ENCODE measurements at places on chromosomes 1 and 21.

- no peak for DNase-seq
Measured at GRCh38 chr1:83756984-83757717, 241.8 kb downstream of the TTLL7 start.

GRCh38 chr1:183804387-183804786 is 533 bp upstream of the RGL1 start:
- no peak for DNase-seq

DNA sequence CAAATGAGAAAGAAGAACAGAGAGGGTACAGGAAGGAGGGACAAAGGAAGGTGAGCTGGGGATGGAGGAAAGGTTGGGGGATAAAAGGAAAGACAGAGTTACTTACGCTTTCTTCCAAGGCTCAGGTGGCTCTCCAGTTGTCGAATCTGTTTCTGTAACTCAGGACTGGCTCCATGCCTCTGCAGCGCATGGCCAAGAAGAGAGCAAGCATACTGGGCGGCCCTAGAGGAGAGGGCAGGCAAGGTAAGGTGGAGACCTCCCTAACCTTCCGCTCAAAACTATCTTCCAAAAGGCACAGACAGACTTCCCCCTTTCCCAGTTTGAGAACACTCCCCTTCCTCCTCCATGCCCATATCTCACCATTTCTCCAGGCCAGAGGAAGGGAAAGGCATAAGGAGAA is 922 bp downstream of the PEX11B start:
- no peak for DNase-seq

DNA sequence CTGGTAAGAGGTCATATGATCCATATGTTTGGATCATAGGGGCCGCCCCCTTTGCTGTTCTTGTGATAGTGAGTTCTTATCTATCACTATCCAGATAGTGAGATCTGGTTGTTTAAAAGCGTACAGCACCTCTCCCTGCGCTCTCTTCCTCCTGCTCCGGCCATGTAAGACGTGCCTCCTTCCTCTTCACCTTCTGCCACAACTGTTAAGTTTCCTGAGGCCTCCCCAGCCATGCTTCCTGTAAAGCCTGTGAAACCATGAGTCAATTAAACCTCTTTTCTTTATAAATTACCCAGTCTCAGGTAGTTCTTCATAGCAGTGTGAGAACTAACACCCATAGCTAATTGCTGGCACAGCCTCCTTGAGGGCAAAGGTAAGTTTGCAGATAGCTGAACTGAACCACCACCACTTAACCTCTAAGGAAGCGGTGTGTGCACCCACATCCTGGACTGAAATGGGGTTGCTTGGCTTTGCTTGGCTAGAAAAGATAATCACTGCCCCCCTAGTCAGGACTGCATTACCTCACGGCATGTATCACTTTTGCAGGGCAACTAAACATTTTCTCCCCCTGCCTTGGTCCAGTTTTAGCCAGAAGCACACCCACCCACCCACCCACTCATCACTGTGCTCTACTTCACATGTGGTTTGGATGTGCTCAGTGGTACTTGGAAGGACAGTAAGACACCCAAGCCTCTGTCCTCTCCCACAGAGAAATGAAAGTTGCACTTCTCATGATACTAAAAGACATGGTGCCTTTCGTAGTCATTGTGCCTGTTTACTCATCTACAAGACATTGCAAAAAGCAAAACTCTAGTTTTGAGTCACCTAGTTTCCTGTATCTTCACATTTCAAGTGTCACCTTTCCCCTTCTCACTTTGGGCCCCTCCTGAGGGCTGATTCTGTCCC is 23.1 kb upstream of the PTAFR start:
- no peak for DNase-seq

- DNase-seq, result no peak
Measured at GRCh38 chr1:153929426-153929825, 6.7 kb upstream of the GATAD2B start.

Data from SHP77 treated with DMSO at 0.1 percent for 48 hours (cell line).